Stimulated activated CD4-positive, alpha-beta T cell treated with anti-CD3 and anti-CD28 coated beads, Interleukin-1b, Interleukin-23, amount 100 ng/mL, for 24 hours (primary cell): ENCODE measurements at places on chromosomes 1 and 21.

DNA sequence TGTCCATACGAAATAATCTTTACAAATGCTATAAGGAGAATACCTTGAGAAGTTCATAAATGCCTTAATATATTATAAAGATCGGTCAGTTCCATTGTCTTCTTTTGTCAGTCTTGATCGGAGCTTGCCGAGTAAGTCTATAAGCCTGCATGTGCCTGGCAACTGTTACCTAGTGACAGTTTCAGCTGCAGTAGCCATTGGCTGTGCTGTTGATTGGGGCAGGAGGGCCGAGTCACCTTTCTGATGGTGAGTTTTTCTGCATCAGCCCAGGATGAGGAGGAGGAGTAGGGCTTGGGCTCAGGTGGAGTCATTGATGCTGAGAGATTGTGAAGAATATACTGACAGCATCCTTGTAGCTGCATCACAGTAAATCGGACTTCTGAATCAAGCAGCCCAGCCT lies 1.9 kb upstream of the GPR52 start:
- DNase-seq: no peak

DNA sequence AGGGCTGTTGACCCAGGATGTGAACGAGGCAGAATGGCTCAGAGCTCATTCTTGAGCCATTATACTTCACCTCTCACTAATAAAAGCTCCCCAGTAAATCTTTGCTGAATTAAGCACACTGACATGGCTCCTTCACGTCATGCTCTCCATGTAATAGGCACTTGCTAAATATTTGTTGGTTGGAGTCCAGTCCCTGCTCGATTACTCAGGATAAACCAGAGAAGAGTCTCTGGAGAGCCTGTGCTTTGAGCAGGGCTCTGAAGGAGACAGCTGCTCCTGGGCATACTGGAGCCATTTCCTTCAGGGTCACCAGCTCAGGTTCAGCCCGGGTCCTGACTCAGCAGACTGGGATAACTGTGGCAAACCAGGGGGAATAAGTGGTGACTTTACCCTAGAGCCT lies 46.9 kb downstream of the HLX start:
- no peak for DNase-seq

DNA sequence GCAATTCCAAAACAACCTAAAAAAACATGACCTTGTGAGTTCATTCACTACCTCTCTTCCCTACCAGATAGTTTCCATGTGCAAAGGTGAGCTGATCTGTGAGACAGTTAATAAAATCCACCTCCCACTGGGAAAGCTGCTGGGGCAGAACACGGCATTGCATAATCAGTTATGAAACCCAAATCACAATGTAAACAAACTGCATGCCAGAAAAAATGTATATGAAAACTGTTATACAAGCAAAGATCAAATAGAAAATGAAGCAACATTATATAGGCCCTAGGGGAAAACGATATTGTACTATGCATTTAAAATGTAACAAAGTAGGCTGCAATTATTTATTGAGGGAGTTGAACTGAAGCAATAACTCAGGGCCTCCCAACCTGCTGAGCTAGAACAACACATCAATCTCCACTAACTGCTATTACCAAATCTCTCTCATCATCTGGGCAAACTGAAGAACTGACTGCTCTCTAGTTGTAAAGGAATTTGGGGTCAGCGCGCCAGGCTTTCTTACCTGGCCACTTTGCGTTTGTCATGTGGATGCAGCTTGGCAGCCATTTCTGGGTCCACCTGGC lies 31.0 kb downstream of the TRIT1 start:
- no peak for DNase-seq

GRCh38 chr1:1537626-1538250 lies 2.7 kb downstream of the TMEM240 start:
- DNase-seq: no peak

DNA sequence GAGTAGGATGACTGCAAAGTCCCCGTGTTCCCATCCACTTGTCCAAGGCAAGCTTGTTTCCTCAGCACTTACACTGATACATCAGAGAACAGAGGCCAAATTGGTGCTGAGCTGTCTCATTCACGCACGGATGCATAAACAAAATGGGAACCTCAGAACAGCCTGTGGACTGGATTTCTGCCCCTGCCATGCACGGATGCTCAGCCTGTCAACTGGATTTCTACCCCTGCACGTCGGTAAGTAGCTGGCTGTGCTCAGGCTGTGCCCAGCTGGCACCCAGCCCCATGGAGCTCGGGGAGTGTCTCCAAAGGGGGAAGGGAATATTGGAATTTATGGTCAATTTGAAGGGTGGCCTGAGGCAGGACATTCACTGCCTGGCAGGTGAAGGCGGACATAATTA lies 40.8 kb upstream of the TMPRSS2 start:
- no peak for DNase-seq

DNA sequence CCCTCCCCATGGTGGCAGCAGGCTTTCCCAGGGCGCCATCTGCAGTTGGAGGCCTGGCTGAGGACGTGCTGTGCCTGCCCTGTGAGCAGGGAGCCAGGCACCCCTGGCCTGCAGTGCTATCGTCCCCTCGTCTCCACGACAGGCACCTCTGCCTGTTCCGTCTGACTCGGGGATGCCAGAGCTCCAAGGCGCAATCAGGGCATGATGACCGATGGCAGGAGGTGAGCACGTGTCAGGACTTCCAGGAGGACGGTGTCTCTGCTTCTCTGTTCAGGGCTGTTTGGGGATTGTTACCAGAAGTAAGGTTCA lies 125.2 kb downstream of the PCBP3 start:
- no peak for DNase-seq

DNA sequence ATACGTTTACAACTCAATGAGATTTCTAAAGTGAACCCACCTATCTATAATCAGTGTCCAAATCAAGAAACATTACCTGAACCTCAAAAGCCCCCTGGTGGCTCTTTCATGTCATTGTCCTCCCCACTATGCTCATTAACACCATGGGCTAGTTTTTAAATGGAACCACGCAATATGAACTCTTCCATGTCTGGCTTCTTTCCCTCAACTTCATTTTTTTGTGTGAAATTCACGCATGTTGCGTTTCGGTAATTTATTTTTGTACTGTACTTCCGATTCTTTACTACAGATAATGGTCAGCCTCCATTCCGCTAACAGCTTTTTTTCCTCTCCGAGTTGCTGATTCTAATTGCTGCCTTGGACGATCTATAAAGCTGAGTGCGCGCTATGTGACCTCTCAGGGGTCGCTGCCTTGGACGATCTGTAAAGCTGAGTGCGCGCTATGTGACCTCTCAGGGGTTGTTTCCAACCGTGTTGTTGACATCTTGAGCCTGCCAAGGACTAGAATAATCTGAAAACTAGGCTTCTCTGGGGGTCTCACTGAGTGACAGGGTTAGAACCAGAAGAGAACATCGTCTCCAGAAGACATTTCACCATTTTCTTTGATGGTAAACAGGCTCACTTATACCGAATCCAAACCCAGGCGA lies 1.1 kb upstream of the CACYBP start:
- DNase-seq: no peak

- no peak for DNase-seq
These were observed 33.7 kb upstream of the LRP8 start for GRCh38 chr1:53361541-53361961.

GRCh38 chr1:192767798-192768197 lies 41.0 kb upstream of the RGS2 start:
- no peak for DNase-seq

- DNase-seq: no peak
These were observed 30.2 kb upstream of the DISC1 start for GRCh38 chr1:231596337-231596791.
